ENCODE measurements at places on chromosomes 7 and 10.

DNA sequence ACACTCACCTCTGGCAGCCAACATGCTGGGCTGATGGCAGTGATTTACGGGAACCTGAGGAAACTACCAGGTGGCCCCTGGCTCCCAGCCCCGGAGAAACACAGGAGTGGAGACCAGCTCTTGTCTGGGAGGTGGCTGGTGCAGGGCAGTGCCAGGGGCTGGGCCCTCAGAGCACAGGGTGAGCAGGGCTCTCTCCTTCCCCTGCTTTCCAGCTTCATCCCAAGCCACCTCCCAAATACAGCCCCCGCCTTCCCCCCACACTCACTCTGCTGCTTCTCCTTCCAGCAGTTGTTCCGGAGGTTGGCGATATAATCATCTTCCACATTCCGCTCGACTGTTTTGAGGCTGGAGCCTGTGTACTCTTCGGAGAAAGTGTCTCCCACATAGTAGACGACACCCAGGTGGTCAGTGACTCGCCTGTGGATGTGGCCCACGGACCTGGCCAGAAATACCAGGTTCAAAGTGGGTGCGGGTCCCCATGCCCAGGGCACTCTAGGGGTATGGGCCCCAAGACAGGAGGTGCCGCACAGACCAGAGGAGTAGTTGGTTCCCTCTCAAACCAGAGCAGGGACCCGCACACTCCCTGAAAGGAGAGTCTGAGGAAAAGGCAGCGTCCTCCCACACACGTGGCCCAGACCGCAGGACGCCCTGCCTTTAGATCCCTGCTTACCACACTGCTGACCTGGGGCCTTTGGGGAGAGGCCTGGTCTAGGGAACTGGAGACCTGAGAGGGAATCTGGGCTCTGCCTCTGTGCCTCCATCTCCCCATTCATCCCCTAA is 18.3 kb downstream of the DNAJB12 start:
- no peak for DNase-seq

DNA sequence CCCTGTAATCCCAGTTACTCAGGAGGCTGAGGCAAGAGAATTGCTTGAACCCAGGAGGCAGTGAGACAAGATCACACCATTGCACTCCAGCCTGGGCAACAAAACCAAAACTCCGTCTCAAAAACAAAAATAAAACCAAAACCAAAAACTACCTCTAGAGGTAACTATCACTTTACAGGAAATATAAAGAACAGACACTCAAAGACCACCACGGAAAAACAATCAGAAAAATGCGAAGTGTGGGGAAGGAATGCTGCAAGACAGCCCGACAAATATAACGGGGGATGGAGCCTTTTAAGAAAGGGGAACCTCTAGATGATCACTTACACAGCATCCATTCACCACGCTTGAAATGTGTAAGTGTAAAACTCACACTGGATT is 4.3 kb downstream of the HNRNPF start:
- DNase-seq: no peak

GRCh38 chr7:102320601-102321350 is 34.1 kb downstream of the SH2B2 start:
- no peak for DNase-seq

GRCh38 chr7:40921589-40922315 is 781.1 kb downstream of the INHBA start:
- DNase-seq: no peak

DNA sequence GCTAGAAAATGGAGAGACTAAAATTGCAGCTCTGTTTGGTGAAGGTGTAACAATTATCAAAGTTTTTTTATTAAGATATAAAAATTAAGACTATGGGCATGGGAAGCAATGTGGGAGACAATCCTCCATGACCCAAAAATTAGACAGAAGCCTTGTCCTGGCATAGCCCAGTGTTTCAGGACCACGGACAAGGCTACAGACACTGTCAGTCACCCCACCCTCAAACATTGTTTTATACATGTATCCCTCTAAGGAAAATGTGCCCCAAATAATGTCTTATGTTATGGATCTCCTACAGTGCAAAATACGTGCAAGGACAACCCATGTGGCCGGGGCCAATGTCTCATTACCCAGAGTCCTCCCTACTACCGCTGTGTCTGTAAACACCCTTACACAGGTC is 24.0 kb downstream of the HABP2 start:
- DNase-seq: no peak

DNA sequence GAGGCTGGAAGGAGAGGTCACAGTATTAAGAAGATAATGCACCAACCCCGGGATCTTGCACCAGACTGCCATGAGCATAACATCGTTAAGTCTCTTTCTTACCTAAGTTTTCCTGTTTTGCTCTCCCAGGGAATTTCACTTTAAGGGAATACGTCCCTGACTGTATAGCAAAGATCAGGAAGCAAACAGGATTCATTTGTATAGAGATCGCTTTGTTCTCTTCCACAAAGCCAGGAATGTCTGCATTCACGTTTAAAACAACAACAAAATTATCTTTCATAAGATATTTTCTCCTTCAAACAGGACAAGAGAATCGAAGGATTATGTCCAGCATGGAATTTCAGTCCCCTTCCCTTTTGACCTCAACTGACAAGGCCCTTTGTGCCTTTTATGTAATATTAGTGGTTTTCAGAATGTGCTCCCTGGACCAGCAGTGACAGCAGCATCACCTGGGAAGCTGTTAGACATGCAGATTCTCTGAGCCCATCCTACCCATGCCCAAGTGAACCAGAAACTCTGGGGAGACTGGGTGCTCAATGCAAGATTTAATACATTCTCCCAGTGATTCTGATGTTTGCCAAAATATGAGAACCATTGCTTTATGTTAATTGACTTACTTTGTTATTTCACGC is 286.3 kb downstream of the FGFR2 start:
- no peak for DNase-seq

GRCh38 chr10:4283846-4284610 is 499.0 kb upstream of the KLF6 start:
- DNase-seq: no peak

GRCh38 chr10:77548157-77548556 is 89.5 kb downstream of the KCNMA1 start:
- DNase-seq: no peak

DNA sequence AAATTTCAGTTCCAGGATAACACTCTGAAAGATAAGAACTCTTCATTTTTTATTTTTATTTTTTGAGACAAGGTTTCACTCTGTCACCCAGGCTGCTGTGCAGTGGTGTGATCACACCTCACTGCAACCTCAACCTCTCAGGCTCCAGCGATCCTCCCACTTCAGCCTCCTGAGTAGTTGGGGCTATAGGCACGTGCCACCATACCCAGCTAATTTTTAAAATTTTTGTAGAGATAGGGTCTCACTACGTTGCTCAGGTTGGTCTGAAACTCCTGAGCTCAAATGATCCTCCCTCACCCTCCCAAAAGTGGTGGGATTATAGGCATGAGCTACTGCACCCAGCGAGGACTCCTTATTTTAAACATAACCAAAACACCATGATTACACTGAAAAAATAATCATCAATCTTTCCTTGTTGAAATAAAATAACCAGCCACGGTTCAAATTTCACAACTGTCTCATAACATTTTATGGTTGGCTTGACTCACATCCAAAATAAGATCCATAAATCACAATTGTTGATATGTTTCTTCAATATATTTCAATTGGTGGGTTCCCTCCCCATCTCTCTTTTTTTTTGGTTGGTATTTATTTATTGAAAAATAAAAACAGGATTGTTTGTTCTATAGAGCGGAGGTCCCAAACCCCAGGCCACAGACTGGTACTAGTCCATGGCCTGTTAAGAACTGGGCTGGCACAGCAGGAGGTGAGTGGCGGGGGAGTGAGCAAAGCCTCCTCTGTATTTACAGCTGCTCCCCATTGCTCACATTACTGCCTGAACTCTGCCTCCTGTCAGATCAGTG is 60.1 kb upstream of the FAM171A1 start:
- DNase-seq: no peak

- DNase-seq: no peak
Measured at GRCh38 chr7:90312745-90313144, 8.4 kb downstream of the FAM237B start.

DNA sequence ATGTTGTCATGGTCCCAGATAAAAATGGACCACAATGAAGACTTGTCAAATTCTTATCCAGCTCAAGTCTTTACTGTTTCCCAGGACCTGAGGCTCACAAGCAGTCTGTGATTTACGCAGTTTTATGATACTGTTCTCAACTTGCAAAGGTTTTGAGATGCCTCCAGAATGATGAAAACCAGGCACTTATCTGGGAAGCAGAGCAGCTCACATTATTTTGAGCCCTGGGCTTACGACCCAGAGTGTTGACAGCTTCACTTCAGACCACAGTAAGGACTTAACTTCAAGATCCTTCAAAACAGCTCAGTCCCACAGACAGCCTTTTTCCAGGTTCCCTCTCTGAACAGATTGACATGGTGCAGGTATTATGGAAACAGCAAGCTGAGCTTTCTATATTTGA is 236.1 kb downstream of the RNLS start:
- no peak for DNase-seq

- no peak for DNase-seq
Measured at GRCh38 chr10:129213256-129213655, 253.8 kb upstream of the MGMT start.

GRCh38 chr7:157979636-157980340 is 607.8 kb downstream of the PTPRN2 start:
- DNase-seq: no peak

DNA sequence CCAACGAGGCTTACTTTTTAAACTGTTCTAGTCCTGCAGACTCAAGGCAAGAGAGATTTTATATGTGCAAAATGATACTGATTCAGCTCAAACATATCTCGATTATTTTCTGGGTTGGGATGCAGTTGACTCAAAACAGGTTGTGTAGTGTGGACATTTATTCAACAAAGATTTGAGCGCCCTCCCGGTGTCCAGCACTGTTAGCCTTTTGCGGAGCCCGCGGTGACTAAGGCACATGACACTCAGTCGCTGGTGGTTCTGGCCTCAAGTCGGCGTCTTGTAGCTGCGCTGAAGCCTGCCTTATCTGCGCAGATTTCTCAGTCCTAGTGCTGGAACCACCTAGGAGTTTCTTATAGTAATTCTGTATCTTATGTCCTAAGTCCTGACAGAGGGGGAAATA is 938 bp upstream of the CADPS2 start:
- DNase-seq: peak; percentile 41

- no peak for DNase-seq
Measured at GRCh38 chr7:46569133-46569465, 648.0 kb upstream of the IGFBP3 start.

GRCh38 chr10:124864421-124865193 is 63.0 kb downstream of the ABRAXAS2 start:
- DNase-seq: no peak

GRCh38 chr10:124339119-124340032 is 79.3 kb downstream of the OAT start:
- no peak for DNase-seq

GRCh38 chr10:115657161-115657860 is 564.1 kb downstream of the ATRNL1 start:
- DNase-seq: no peak

DNA sequence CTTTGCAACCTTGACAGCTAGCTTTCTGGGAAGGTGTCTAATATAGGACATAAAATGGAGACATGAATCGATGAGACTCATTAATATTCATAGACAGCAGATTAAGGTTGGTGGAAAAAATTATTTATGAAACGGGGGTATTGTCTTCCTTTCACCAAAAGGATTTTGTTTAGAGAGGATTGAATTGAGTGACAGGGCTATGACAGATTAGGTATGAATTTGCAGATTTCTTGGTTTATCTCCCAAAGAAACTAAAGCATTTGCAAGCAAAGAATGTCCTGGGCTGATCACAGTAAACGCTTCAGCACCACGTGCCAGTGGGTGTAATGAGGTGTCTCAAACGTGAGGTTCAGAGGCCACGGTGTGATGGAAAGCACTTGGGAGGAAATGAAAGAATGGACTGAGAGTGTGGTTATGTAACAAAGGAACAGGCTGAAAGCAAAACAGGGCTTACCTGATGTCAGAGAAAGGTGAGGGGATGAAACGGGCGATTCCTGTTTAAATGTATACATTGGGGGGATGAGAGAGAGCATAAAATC is 329.2 kb upstream of the NPVF start:
- DNase-seq: no peak

- DNase-seq: no peak
Measured at GRCh38 chr10:115814542-115814941, 458.5 kb downstream of the GFRA1 start.
